Lung (tissue), 17 donors: ENCODE measurements at places on chromosomes 6 and 20. TPM values are rescaled to one million over a fixed set of nuclear protein-coding genes. Genes with fewer than 3 reads are reported as not detected.

SALL4 gene
- 0.06 TPM for polyA plus RNA-seq

DNA sequence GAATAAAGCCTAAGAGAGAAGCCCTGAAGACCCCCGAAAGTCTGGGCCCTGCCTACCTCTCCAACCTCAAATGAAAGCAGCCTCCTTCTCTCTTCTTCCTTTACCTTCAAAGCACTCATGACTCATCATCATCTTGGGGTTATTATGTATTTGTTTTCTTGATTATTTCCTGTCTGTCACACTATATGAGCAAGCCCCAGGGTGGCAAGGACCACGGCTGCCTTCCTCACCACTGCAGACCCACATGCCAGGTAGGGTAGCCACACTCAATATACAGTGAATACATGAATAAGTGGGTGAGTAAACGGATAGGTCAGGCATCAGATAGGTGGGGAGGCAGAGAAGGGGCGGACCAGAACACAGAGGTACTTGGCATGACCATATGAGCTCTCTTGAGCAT lies 8.8 kb downstream of the WFDC3 start:
- no peak for DNase-seq

GRCh38 chr6:53793318-53794136 lies 1.3 kb upstream of the LRRC1 start:
- DNase-seq = peak; percentile 84

- peak; percentile 85 for DNase-seq
Measured at GRCh38 chr6:1047981-1048541, 263.8 kb upstream of the FOXQ1 start.

- peak; percentile 89 for DNase-seq
Measured at GRCh38 chr6:151154418-151154817, 85.3 kb upstream of the AKAP12 start.

GRCh38 chr6:138655828-138656227 lies 117.7 kb upstream of the CCDC28A start:
- DNase-seq = no peak

- no peak for DNase-seq
Measured at GRCh38 chr6:43310624-43311023, 2.0 kb upstream of the CRIP3 start.

- peak; percentile 70 for DNase-seq
Measured at GRCh38 chr6:107488875-107489635, 862 bp upstream of the SOBP start.

- no peak for DNase-seq
Measured at GRCh38 chr6:101722991-101723579, 329.6 kb downstream of the GRIK2 start.

DNA sequence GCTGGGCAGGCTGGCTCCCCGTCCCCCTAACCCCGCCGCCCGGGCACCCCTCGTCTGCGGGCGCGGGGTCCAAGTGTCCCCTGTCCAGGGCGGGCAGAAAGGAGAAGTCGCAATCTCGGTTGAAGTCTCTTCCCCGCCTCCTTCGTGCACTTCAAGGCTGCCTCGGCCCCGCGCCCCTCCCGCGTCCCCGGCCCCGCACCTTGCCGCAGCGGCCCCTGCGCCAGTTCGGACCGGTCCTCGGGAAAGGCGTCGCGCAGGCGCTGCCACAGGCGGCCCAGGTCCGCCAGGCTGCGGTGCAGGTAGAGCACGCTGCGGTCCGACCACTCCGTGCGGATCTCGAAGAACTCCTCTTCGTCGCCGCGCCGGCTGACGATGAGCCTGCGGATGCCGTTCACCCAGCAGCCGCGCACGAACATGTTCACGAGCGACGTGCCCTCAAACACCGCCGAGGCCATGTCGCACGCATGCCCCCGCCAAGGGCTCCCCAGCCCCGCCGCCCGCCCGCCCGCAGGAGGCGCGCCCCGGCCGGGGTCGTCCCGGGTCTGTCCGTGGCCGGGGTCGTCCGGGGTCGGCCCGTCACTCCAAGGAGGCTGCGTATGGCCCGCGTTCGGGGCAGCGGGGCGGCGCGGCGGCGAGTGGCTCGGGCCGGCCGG lies at the start of gene PXDC1:
TSS of gene PXDC1 (minus strand) at position 637 of the 653 bp plus-strand sequence. CDS start at position 455, 182 bp downstream.
- DNase-seq = peak; percentile 50
